Stimulated activated naive CD8-positive, alpha-beta T cell treated with anti-CD3 and anti-CD28 coated beads, Interleukin-15, Interleukin-2, amounts not matched to agents 100 U/mL and 50 U/mL, for 24 hours (primary cell): ENCODE measurements at places on chromosomes 6 and 20.

GRCh38 chr20:51636123-51636522 lies 93.6 kb upstream of the NFATC2 start:
- peak; percentile 19 for DNase-seq

DNA sequence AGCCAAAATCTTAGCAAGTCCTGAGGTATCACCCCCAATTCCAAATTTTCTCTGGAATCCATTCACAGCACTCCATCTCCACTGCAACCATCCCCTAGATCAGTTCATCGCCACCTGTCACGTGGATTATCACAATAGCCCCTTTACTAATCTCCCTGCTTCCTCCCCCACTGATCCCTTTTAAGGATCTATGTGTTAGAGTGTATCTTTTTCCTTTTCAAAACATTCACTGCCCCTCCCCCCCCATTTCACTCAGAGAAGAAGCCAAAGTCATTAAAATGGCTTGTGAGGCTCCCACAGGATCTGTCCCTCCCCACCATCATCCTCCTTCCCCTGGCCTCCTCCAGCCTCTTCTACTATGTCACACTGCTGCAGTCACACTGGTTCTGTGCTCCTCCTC lies 18.4 kb upstream of the SPAG4 start:
- DNase-seq: no peak

GRCh38 chr6:72810571-72811280 lies 188.9 kb downstream of the KCNQ5 start:
- DNase-seq: no peak

DNA sequence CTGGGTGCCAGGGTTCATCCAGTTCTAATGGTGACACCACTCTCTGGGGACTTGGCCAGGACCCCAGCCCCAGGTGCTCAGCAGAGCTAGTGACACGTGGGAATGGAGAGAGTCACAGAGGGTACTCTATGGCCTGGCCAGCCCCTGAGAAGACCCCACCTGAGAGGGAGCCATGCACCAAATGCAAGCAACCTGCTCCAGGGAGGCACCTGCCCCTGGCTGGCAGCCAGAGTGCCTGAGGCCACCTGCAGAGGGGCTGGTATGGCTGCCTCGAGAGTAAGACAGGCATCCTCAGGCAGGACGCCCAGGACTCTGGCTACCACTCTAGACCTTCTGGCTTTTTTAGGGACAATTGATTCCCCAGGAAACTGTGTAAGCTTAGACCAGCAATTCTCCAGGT lies 38.6 kb upstream of the CST7 start:
- DNase-seq: no peak

- no peak for DNase-seq
Observed at GRCh38 chr20:5090191-5090590, 29.6 kb downstream of the PCNA start.
